ENCODE measurements at places on chromosomes 16 and 17. TPM values are rescaled to one million over a fixed set of nuclear protein-coding genes. Genes with fewer than 3 reads are reported as not detected.

Gene TNS4
- total RNA-seq = 5.8 TPM

Gene CNGB1
- total RNA-seq = not detected

GRCh38 chr17:2796164-2797125 is at the start of gene RAP1GAP2:
TSS of gene RAP1GAP2 (plus strand) at chr17:2796438. CDS start at chr17:2796528, 90 bp downstream.
- H3K27me3 ChIP-seq = peaks cover 61% of the 10 kb centered on the region
- H3K4me3 ChIP-seq = peak within 1 kb of the TSS; percentile 87
- H3K27ac ChIP-seq = peak within 1 kb of the TSS; percentile 59
- peaks cover 72% of the 10 kb centered on the region for H3K4me1 ChIP-seq
- DNase-seq = peak; percentile 91

GRCh38 chr16:88671806-88672205 is 8.9 kb upstream of the MVD start:
- H3K4me3 ChIP-seq = no peak overlapping the region
- H3K4me1 ChIP-seq = no peaks in the 10 kb centered on the region
- no peaks in the 10 kb centered on the region for H3K27me3 ChIP-seq
- peaks cover 5% of the 10 kb centered on the region for H3K36me3 ChIP-seq

DNA sequence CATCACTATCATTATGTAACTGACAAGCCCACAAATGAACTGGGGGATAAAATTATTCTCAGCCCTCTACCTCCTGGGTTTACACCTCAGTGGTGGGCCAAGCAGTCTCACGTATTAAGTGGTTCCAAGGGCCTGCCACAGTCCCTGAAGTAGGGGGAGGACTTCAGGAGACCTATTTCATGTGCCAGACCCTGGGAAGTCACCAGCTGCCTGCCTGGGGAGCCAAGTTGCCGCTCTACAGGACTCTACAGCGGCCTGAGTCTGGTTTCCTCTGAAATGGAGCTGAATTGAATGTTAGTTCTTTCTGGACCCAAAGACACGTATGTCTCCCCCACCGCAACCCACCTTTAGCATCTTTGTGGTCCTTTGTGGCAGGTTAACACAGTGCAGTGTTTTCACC is 187.0 kb downstream of the IRX3 start:
- H3K36me3 ChIP-seq = no peaks in the 10 kb centered on the region
- no peak overlapping the region for H3K27ac ChIP-seq
- no peak overlapping the region for H3K4me3 ChIP-seq
- H3K27me3 ChIP-seq = no peaks in the 10 kb centered on the region
- no peaks in the 10 kb centered on the region for H3K4me1 ChIP-seq
- DNase-seq = no peak

DNA sequence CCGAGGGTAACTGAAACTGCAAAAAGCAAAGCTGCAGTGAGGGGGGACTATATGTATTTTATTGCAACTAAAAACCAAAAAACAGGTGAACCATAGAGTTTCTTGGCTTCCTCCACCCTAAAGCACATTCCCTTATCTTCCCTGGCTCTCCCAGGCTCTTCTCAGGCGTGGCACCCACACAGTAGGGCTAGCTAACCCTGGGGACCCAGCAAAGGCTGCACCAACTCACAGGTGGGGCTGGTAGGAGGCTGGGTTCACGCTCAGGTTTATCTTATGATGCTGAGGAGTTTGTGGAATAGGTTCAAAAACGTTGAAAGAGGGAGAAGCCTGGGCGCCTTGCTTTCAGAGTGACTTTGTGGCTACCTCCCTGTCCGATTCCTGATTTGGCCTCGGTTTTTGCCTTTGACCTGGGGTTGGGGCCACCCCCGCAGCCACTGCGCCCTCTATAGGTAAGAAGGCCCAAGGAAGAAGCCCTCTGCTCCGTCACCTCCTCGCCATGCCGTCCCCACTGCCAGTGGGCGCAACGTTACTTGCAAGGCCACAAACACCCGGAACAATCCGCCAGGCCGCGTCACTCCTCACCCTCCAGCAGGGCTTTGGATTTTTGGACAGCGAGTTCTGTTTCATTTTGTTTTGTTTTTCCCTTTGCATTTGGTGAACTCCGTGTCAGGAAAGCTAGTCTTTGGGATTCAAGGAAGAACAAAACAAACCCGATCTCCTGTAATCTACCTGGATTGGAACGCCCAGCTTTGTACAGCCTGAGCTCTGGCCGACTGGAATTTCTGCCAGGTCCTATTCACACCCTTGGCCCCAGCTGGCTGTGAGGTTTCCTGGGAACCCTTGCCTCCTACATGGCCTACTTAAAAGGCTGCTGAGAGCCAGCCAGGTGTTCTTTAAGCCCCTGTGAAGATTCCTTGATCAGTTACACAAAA is 60.8 kb downstream of the TBC1D16 start:
- DNase-seq = no peak
- H3K27ac ChIP-seq = no peak overlapping the region
- no peaks in the 10 kb centered on the region for H3K4me1 ChIP-seq
- H3K36me3 ChIP-seq = no peaks in the 10 kb centered on the region
- no peak overlapping the region for H3K4me3 ChIP-seq

DNA sequence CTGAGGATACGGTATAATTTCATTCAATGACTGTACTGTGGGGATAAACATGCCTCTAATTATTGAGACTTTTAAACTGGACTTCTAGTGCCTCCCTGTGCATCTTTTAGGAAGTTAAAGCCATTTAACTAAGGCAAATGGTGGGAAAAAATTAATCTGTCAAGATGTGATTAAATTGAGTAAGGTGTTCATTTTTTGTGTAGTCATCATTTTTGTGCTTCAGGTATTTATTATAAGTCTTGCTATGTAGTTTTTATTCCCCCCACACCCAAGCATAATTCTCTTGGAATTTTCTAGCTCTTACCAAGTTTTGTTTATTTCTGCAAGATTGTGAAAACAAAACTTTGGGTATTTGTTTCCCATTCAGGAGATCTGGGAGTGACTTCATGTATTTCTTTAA is 10.2 kb downstream of the TAF15 start:
- H3K4me3 ChIP-seq = no peak overlapping the region
- no peak for DNase-seq
- peaks cover 35% of the 10 kb centered on the region for H3K4me1 ChIP-seq
- peak overlapping the region; percentile 31 for H3K27ac ChIP-seq
- no peaks in the 10 kb centered on the region for H3K27me3 ChIP-seq
